Left colon (tissue), 2 donors: ENCODE measurements at places on chromosomes 5 and 9. TPM values are rescaled to one million over a fixed set of nuclear protein-coding genes. Genes with fewer than 3 reads are reported as not detected.

The DNAH5 gene
- 0.43 TPM for total RNA-seq

The ARHGEF28 gene
- 13.5 TPM for total RNA-seq

The CKMT2 gene
- 0.64 TPM for total RNA-seq

The SHOC1 gene
- total RNA-seq, result not detected

The PCDHB14 gene
- 1.2 TPM for total RNA-seq

The ALDH1A1 gene
- 91.0 TPM for total RNA-seq

The CYSRT1 gene
- total RNA-seq, result 0.47 TPM

The FCN2 gene
- not detected for total RNA-seq

The SPARC gene
- 178 TPM for total RNA-seq

The SH3TC2 gene
- total RNA-seq, result 0.47 TPM

The JAK2 gene
- 18.9 TPM for total RNA-seq

The WNT8A gene
- not detected for total RNA-seq

The EQTN gene
- total RNA-seq, result 1.5 TPM

The PALM2AKAP2 gene
- 0.98 TPM for total RNA-seq

The GPR107 gene
- 44.6 TPM for total RNA-seq

The SREK1IP1 gene
- 25.2 TPM for total RNA-seq

The ARSI gene
- total RNA-seq, result 0.27 TPM

The PCDHGC5 gene
- 0.76 TPM for total RNA-seq

The NEURL1B gene
- total RNA-seq, result 90.8 TPM

The TGFBI gene
- 21.0 TPM for total RNA-seq

The KIF20A gene
- 4.0 TPM for total RNA-seq

The PTPA gene
- total RNA-seq, result 90.8 TPM

The IFNB1 gene
- not detected for total RNA-seq

The CAMSAP1 gene
- total RNA-seq, result 17.6 TPM

The SLC45A2 gene
- 0.73 TPM for total RNA-seq

The ADAMTS6 gene
- total RNA-seq, result 0.46 TPM

The TUSC1 gene
- 15.4 TPM for total RNA-seq

The MAMDC4 gene
- total RNA-seq, result 20.1 TPM

The SYK gene
- 59.7 TPM for total RNA-seq

The C9orf50 gene
- total RNA-seq, result not detected

The SIMC1 gene
- total RNA-seq, result 22.5 TPM
